Cortex of kidney (tissue), 1 donor: ENCODE measurements at places on chromosomes 5 and 9.
A peak's percentile ranks its signal among the peaks of the same experiment; 100 is the strongest.

GRCh38 chr9:93909242-93909616, 45.9 kb downstream of the BARX1 start:
- DNase-seq = no peak

DNA sequence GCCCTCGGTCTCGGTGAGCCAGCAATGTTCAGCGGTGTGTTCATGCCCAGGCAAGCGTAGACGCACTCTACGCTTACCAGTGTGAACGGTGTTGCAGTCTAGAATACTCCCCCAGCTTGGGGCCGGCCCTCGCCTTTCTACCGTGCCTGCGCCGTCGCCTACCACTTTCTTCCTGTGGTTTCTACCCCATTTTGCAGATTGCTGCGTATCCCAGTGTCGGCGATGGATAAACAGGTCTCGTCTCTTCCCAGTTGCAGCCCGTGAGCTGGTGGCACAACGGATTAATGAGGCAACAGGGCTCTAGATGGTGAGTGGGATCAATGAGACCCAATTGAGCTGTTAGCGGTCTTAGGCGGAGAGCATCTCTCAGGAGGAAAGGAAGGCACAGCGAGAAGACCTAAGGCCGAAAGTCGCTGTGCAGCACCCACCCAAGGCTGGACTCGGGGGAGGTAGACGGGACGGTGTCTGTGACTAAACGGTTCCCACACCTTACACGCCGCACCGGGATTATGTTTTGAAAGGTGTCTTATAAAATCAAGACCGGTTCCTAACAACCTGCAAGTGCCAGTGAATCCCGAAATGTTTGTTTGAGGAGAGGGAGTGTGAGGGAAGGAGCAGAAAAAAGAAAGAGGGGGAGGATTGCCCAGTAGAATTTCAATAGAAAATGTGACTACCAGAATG, 5.8 kb downstream of the OTP start:
- no peak for DNase-seq

- no peak for DNase-seq
These were observed 84.1 kb downstream of the PTPDC1 start for GRCh38 chr9:94168203-94169000.

DNA sequence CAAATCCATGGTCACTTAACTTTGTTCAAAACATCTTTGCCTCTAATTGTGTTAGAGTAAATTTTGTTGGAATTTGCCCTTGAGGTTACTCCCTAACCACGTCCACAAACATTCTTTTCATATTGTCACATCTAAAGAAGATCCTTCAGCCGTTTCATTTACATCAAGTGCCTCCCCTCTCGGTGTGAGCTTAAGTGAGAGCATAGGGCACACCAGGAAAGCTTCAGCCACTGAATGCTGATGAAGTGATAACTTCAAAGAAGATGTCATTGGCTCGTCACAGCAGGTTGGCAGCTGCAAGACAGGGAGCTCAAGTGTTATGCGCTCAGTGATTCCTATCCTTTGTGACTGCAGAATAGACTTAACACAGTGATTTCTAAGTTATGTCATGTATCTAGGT, 49.6 kb upstream of the ADAMTS19 start:
- no peak for DNase-seq

GRCh38 chr5:139593716-139594319, 32.7 kb downstream of the UBE2D2 start:
- DNase-seq = no peak

GRCh38 chr9:116585896-116586295, 101.2 kb upstream of the TRIM32 start:
- no peak for DNase-seq

DNA sequence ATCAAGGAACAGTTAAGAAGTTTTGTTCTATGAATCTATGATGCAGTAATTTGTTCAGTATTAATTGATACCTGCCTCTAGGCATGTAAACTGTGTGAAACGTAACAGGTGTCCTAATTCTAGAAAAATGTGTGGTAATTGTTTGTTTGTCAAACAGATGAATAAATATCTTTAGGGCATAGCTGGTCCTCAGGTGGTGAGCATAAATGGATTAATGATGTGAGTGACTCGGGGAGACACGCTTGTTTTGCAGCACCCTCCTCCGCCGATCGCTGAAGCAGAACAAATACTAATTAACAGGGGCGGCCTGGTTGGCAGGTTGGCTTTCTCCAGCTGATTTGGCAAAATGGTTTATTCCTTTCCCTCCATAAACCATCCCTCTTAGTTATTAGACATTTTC, 88.8 kb downstream of the TLE4 start:
- no peak for DNase-seq

- peak; percentile 10 for DNase-seq
These were observed 66.9 kb upstream of the DNAH5 start for GRCh38 chr5:14011089-14012020.

GRCh38 chr5:175060257-175060656, 335.9 kb downstream of the MSX2 start:
- DNase-seq = no peak

DNA sequence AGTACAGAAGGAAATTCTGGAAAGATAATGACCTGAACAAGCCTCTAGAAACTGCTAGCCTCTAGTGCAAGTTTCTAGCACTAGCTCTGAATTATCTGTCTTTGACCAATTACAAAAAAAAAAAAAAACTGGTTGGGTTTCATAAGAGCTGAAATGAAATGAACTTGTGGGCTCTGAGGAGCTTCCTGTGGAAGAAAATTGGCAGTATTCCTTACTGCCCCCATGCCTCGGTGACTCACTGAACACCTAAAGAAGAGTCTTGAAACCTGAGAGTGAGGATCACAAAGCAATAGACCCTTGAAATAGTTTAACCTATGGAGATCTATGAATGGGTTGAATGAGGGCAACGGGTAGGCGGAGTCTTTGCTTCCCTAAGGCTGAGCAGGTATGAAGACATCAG, 263.6 kb upstream of the RASA1 start:
- DNase-seq = no peak

- DNase-seq = no peak
These were observed 14.9 kb downstream of the SEMA6A start for GRCh38 chr5:116559673-116560164.

GRCh38 chr5:59709346-59709821, 184.1 kb downstream of the PDE4D start:
- DNase-seq = no peak

DNA sequence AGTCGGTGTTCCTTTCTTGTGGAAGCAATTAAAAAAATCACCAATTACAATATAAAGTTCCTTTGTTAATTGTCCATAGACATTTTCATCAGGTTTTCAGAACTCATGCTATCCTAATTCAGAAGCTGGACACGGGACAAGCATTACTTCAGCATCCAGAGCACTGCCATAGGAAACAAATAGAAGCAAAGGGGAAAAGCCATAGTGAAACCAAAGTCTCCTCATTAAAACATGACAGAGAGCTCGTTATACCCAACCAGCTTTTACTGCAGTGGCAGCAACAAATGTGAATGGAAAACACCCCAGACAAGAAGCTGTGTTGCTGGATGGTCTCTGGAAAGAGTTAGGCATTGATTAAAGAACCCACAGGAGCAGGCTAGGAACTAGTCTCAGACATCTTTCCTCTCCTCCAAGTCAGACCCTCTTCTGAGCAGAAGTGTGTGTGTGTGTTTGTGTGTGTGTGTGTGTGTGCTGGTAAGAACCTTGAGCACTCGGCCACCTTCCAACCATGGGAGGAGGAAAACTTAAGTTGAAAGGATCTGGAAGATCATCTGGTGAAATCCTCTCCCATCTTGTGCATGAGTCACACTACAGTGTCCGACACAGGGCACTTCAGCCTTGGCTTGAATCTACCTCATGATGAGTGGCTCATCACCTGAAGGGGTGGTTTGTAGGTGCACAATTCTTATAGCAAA, 162.6 kb upstream of the ADAMTS16 start:
- no peak for DNase-seq

DNA sequence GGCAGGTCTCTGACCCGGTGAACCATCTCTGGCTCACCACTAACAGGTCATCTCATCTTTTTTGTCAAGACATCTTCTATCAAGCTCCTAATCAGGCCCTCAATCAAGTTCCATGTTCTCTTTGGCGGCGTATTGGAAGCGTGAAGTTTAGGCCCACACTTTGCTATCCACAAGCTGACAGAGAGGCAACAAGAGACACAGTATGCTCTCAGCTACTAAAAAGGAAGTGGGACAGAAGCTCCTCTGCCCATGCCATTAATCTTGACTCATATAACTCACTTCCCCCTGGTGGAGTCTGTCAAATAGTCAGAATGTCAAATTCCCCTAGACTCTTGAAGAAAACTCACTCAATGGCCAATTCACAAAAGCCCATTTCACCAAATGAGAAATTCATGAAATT, 77.6 kb upstream of the TMC1 start:
- no peak for DNase-seq

- no peak for DNase-seq
These were observed 6.8 kb upstream of the LNPEP start for GRCh38 chr5:96928931-96929708.

DNA sequence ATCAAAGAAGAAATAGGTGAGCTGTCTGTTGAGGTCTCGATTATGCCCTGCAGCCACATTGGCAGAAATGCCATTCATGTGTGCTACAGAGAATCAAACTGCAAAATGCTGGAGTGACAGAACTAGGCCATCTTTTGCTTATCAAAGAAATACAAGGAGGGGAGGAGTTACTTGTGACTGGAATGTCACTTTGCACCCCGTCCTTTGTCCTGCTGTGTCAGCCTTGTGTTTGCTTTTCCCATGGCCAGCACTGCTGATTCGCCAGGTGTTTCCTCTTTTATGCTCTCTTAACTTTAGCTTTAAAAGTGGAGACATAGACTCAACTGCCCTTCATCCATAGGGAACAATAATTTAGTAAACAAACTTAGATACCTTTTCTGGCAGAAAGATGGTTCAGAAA, 54.3 kb downstream of the SLC46A2 start:
- DNase-seq = no peak

DNA sequence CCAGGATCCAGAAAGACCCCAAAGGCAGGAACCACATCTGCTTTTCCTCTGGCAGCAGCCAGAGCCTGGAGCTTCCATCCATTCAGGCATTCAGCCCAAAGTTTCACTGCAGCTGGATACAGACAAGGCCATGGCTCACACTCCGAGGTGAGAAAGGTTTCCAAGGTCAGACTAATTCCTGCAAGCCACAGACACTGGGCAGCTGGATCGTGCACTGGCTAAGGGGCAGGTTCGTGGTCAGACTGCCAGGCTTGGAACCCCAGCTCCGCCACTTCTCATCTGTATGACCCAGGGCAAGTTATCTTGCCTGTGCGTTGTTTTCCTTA, 36.9 kb downstream of the SPOCK1 start:
- no peak for DNase-seq

- DNase-seq = no peak
These were observed 162.8 kb downstream of the KCTD16 start for GRCh38 chr5:144333336-144333920.

- no peak for DNase-seq
These were observed 166.4 kb downstream of the SLF1 start for GRCh38 chr5:94784536-94785505.

GRCh38 chr5:30994176-30994575, 199.3 kb upstream of the CDH6 start:
- no peak for DNase-seq

- no peak for DNase-seq
These were observed 63.9 kb downstream of the SERINC5 start for GRCh38 chr5:80191991-80192398.

GRCh38 chr5:76980518-76981144, 27.8 kb downstream of the CRHBP start:
- no peak for DNase-seq

GRCh38 chr5:9818340-9818845, 188.2 kb upstream of the TAS2R1 start:
- no peak for DNase-seq

- no peak for DNase-seq
These were observed 316.7 kb upstream of the TLE4 start for GRCh38 chr9:79254900-79255650.

- no peak for DNase-seq
These were observed 198.0 kb upstream of the RPS23 start for GRCh38 chr5:82476155-82476554.

- DNase-seq = no peak
These were observed 1.8 kb upstream of the PDE8B start for GRCh38 chr5:77208507-77209163.

DNA sequence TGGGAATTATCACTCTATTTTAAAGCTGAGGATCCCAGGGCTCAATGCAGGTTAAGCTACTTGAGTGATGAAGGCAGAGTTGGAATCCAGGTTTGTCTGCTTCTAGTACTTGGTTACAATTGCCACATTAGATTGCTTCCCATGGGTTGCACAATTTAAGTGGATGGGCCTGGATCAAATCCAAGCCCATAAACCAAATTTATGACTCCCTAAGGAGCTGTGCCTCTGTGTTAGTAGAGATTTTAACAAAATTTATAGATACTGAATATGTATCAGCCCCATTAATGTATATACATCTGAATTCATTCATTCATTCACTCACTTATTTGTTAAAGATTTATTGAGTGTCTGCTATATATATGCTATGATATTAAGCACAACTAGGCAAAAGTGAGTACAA, 332.3 kb upstream of the KLF9 start:
- no peak for DNase-seq

DNA sequence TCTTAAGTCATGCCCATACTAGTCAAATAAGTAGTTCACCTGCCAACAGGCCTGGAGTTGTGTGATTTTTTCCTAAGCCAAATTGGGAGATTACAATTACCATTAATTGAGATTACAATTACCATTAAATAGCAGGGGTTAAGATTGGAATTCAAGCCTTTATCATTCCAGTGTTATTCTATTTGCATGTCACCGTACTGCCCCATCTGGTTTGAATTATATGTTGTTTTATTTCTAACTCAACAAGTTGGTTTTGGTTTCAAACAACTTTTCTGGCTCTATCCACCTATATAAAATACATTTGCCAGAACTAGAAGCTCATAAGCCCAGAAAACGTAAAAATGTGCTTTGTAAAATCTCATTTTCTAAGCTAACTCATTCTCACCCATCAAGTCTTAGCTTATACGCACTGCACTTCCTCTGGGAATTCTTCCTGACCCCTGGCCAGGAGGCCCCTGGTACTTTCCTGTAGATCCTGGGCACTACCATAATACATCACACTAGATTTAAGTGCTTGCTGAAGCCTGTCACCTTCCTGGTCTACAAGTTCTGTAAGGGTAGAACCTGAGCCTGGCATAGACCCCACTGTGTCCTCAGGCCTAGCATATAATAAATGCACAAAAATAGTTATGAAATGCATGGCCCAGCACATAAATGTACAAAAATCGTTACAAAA, 242.0 kb upstream of the TRPM3 start:
- DNase-seq = no peak

GRCh38 chr5:78597974-78598371, 50.6 kb downstream of the LHFPL2 start:
- no peak for DNase-seq
